Smooth muscle cell of the pulmonary artery (primary cell): ENCODE measurements at places on chromosomes 7 and 10. TPM values are rescaled to one million over a fixed set of nuclear protein-coding genes. Genes with fewer than 3 reads are reported as not detected.

Gene EEPD1
- total RNA-seq, result 3.6 and 3.8 TPM in 2 replicates

Gene FBXL13
- 1.4 and 2.0 TPM in 2 replicates for total RNA-seq

Gene FRAT1
- total RNA-seq, result 0.83 and 1.4 TPM in 2 replicates

Gene BMPER
- 18.8 and 40.1 TPM in 2 replicates for total RNA-seq

Gene TEX36
- not detected in 2 replicates for total RNA-seq

Gene H2BK1
- total RNA-seq, result not detected in 2 replicates

Gene SLC35B4
- 17.1 and 19.8 TPM in 2 replicates for total RNA-seq

Gene CTTNBP2
- 1.2 and 1.9 TPM in 2 replicates for total RNA-seq

Gene TLX1
- total RNA-seq, result not detected in 2 replicates

Gene GIMAP1
- total RNA-seq, result 0.03 TPM in 1 of 2 replicates, not detected in the other

Gene HOXA1
- total RNA-seq, result 0.20 and 0.52 TPM in 2 replicates

Gene SUN3
- total RNA-seq, result not detected in 2 replicates

Gene BEND7
- 4.0 and 7.6 TPM in 2 replicates for total RNA-seq

Gene TES
- 31.2 and 64.1 TPM in 2 replicates for total RNA-seq

Gene SPAG6
- not detected in 2 replicates for total RNA-seq

Gene NUDT1
- 8.3 and 16.7 TPM in 2 replicates for total RNA-seq

Gene PLOD3
- total RNA-seq, result 164 and 240 TPM in 2 replicates

Gene INHBA
- 67.4 and 92.3 TPM in 2 replicates for total RNA-seq

Gene GPR26
- total RNA-seq, result not detected in 2 replicates

Gene SOSTDC1
- total RNA-seq, result not detected in 2 replicates

Gene NUPR2
- total RNA-seq, result not detected in 2 replicates

Gene CRTAC1
- 0.07 and 0.50 TPM in 2 replicates for total RNA-seq

Gene BICC1
- total RNA-seq, result 78.2 and 124 TPM in 2 replicates

Gene TDRD1
- 0.13 and 1.2 TPM in 2 replicates for total RNA-seq

Gene MLXIPL
- 0.03 and 0.39 TPM in 2 replicates for total RNA-seq
